ENCODE measurements at places on chromosomes 6 and 20. TPM values are rescaled to one million over a fixed set of nuclear protein-coding genes. Genes with fewer than 3 reads are reported as not detected.

DNA sequence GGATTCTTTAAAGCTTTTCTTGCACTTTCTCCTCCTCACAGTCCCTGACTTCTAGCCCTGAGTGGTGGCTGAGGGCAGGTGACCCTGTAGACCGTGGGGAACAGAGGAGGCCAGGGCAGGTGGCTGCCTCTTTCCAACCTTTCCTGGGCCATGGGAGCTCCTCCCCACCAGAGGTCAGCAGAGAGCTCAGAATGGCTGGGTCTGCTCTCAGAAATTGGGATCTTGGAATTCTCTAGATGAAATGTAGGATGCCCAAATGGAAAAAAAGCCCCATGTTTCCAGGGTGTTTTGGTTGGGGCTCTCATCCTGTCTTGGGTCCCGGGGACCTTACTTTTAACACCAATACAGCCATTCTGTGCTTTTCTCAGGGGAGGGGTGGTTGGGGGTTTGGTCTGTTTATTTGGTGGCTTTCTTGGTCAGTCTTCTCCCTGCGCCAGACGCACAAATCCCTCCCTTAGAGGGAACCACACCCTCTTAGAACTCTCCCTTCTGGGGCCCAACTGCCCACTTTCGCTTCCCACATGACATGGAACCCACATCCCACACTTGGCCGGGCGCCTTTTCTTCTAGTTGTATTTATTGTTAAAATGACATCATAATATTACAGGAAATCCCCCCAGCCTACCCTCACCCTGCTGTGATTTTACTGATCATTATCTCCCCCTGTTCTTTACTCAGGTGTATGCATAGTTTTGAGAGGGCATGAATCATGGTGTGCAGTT is 17.9 kb downstream of the GNAS start:
- peak; percentile 78 for DNase-seq

PBOV1 gene
- total RNA-seq = not detected

- no peak for DNase-seq
Measured at GRCh38 chr6:52570291-52570700, 6.6 kb downstream of the TRAM2 start.

PTGIS gene
- 7.1 TPM for total RNA-seq

DNA sequence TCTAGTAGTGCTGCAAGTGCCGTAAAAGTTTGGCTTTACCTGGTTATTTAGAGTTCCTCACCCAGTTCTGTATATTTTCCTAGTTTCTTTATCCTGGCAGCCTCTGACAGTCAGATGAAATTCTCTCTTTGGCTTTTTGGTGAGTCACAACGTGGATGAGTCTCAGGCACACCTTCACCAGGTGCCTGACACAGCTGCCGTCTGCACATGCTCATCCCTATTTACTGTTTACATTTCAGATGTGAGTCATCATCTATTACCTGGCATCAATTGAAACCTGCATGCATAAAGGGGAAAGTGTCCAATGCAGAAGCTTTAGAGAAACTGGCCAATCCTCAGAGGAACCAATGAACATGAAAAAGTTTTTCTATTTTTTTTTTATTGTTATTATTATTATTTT is 33.3 kb upstream of the ADGRF4 start:
- DNase-seq = no peak

DNAH8 gene
- 0.39 TPM for total RNA-seq

COL9A3 gene
- 4.6 TPM for total RNA-seq

DNA sequence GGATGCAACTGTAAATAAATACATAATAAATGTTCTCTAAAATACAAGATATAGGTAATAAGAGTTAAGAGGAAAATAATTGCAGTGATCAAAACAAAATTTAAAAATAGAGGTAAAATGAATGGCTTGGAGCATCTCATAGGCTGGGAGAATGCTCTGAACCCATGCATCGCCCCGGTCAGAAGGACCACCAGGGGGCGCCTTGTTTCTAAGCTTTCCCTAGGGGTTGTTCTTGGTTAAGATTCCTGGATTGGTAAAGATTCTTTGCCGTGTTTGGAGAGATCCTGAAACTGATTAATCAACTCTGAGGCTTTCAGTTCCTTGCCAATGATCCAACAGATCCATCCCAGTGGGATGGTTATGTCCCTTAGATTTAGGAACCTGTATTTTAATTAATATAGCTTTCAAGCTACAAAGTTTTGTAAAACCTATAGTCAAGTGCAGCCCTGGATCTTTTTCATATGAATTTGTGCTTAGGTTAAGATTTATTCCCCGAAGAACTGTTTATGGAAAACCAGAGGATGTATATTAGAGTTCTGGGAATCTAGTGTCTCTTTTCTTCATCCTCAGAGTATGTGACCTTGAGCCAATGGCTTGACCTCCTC is 45.3 kb upstream of the PRELID3B start:
- peak; percentile 74 for DNase-seq

DNA sequence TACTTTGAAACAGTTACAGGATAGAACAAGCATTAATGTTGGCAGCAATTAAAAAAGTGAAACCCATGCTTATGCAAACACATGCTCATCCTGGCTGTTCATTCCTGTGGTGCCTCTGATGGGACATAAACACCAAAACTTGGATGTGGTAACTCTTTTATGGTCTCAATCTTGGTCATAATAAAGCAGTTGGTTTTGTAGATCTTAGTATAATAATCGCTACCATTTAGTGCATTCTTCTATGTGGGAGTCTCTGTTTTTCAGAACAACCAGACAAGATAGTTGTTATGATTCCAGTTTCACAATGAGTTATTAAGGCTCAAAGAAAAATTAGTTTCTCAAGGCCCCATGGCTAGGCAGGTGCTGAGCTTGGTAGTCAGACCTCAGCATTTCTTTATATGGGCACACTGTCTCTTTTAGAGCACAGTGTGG is 184.0 kb downstream of the UTRN start:
- DNase-seq = no peak

- DNase-seq = peak; percentile 43
Measured at GRCh38 chr6:139373154-139373927, 1.1 kb downstream of the CITED2 start.

RIMS1 gene
- 4.5 TPM for total RNA-seq

DNA sequence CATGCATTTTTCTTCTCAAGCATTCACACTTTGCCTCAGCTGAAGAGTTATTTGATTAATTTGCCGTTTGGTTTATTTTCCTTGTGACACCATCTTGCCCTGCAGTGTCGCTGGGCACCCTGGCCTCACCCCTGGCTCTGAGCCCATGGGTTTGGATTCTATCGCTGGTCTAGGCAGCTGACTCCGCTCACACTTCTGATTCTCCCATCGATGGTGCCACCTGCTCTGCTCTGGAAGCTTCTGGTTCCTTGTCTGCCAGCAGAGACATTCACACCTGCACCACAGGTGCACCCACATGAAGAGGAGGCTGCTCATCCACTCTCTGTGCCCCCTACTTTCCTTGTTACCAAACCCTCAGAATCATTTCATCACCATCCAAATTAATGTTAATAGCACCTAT is 291.6 kb upstream of the CDH4 start:
- DNase-seq = no peak

DNA sequence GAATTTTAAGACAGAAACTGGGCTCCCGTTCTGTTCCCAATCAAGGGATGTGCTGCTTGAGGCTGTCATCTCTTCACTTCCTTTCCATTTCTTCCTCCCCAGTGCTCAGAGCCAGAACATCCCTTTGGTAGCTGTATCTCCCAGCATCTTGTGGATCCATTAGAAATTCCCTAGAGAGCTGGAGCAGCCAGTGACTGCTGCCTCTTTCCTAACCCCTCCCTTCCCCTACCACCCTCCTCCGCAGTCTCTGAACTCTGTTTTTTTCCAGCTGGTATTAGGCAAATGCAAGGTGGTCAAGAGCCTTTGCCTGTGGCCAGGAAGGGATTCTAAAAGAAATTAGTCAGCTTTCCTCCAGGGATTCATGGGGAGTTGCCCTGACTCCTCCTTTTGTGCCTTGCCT is 208.0 kb downstream of the EYA2 start:
- DNase-seq = no peak
